ENCODE measurements at places on chromosomes 5 and 9.
A peak's percentile ranks its signal among the peaks of the same experiment; 100 is the strongest.

GRCh38 chr9:92188969-92189781, 74.0 kb upstream of the SPTLC1 start:
- no peak for DNase-seq

DNA sequence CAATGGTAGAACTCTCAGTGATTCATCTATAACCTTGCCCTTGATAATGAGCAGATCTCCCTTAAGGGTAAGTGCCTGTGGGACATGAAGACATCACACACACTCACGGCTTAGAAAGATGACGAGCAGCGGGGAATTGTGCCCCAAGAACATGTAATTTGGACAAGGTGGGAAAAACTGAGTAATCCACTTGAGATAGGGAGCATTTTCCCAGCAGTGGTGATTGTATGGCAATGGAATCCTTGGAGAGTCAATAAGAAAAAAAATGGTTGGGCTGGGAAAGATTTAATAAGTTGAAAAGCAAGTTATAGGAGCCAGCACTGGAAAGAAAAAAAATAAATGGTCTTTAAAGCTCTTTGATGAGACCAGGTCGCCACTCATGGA, 193.1 kb downstream of the GLIS3 start:
- no peak for DNase-seq

- no peak for DNase-seq
Observed at GRCh38 chr9:127155314-127155960, 33.0 kb upstream of the ANGPTL2 start.

GRCh38 chr9:101028346-101029314, at the start of gene PLPPR1:
Gene PLPPR1 (plus strand): TSS chr9:101028727.
- DNase-seq, result no peak

- DNase-seq, result no peak
Observed at GRCh38 chr9:34554211-34555001, 31.6 kb upstream of the ENHO start.

DNA sequence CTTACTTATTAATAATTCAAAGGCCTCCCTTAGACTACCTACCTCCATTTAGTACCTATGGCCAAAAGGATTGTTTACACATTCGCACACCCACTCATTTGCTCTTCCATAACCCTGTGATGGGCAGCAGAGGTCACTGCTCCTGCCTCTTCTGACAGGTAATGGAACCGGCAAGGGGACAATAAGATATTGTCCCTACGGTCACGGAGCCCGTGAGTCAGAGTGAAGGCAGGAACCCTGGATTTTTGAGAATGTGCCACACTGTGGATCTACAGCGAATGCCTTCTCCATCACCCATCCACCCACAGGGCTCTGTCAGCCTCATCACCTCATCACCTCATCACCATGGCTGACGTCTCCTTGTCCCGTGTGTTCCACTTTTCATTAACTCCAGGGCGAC, 132.3 kb downstream of the MYO10 start:
- no peak for DNase-seq

DNA sequence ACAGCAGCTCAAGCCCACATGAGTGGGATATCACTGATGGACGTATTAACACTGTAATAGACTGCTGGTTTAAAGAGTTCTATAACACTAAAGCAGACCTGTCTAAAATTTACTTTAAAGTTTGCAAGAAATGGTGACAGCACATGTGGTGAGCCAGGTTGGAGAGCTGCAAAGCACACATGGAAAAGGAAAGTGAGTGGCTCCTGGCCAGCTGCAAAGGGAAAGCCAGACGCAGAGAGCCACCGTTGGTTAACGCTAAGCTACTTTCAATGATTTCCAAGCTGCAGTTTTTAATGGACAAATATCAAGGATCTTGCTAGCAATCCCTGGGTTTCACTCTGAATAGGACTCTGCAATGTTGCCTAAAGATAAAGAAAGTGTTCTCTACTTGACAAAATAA, 89.9 kb downstream of the CTNND2 start:
- no peak for DNase-seq

- DNase-seq, result no peak
Observed at GRCh38 chr9:14529629-14530028, 163.6 kb downstream of the ZDHHC21 start.

GRCh38 chr9:91562416-91562815, 138.8 kb upstream of the NFIL3 start:
- no peak for DNase-seq

DNA sequence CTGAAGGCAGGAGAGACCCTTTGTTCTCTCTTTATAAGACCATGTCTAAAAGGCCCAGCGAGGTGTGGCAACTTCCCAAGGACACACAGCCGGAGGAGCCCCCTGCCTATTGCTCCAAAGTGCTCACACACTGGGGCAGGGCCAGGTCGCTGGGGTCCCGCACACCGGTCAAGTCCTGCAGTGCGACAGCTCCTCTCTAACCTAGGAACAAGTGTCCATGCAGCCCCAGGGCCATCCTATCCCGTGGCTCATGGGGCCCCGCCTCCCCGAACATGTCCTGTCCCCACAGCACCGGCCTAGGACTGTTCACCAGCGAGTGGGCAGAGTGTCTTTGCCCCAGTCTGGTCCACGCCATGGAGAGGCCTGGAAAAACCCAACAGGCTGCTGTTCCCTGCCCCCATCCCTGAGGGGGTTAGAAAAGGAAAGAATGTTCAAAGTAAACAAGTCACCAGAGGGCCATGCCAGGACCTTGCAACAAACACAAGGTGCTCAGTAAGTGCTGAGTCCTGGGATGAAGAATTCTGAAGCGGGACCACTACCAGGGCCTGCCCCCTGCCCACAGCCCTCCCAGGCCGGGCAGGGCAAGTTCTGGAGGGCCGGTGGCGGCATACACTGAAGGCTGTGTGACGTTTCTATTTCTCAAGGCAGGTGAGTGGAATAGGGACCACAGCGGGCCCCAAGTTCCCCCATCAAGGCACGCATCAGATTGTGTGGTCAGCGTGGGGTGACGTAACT, 938 bp downstream of the NINJ1 start:
- no peak for DNase-seq

GRCh38 chr5:29005386-29005785, 1967.0 kb upstream of the CDH9 start:
- no peak for DNase-seq

- no peak for DNase-seq
Observed at GRCh38 chr9:35690294-35690613, 529 bp upstream of the TPM2 start.

DNA sequence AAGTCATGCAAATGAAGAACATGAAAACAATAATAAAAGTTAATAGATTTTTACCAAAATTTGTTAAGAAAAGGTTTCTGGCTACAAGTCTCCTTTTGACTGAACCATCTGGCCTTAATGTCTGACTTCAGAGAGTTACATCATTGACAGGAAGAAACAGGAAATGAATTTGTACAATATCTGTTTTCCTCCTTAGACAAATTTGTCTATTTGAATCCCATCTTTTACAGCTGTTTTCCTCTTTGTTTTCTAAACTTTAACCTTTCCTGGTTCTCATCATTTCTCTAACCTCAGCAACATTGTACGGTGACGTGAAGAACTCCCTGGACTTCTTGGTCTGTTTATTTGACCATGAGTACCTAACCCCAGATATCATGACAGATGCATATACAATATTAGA, 567.5 kb upstream of the RIOK2 start:
- no peak for DNase-seq

- no peak for DNase-seq
Observed at GRCh38 chr9:85909390-85909789, 31.6 kb upstream of the NAA35 start.

- peak; percentile 64 for DNase-seq
Observed at GRCh38 chr5:80140496-80140895, 105.3 kb downstream of the THBS4 start.

- peak; percentile 67 for DNase-seq
Observed at GRCh38 chr9:35616681-35617459, 1.3 kb downstream of the CD72 start.

DNA sequence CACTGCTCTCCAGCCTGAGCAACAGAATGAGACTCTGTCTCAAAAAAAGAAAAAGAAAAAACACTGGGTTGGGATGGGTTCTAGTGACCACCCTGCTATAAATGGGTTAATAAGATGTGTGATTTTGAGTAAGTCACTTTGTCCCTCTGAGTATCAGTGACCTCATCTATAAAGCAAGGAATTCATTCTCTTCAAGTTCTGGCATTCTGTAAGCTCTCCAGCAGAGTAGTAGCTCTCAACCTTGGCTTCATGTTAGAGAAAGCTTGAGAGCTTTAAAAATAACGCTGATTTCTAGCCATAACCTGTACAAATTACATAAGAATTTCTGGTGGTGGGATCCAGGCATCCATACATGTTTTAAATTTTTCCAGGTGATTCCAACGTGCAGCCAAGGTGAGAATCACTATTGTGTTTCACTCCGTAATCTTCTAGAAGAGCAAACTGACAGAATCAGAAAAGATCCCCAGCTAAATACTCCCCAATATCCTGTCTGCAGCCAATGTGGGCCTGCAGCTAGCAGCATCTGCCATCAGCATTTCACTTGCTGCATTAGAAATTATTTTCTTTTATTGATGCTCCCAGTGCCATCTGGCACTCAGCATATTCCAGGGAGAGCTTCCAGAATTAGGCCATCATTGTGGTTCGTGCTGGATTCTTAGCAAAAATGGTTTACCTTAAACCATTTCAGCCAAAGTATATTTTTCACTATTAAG, 109.4 kb downstream of the FEM1C start:
- no peak for DNase-seq

DNA sequence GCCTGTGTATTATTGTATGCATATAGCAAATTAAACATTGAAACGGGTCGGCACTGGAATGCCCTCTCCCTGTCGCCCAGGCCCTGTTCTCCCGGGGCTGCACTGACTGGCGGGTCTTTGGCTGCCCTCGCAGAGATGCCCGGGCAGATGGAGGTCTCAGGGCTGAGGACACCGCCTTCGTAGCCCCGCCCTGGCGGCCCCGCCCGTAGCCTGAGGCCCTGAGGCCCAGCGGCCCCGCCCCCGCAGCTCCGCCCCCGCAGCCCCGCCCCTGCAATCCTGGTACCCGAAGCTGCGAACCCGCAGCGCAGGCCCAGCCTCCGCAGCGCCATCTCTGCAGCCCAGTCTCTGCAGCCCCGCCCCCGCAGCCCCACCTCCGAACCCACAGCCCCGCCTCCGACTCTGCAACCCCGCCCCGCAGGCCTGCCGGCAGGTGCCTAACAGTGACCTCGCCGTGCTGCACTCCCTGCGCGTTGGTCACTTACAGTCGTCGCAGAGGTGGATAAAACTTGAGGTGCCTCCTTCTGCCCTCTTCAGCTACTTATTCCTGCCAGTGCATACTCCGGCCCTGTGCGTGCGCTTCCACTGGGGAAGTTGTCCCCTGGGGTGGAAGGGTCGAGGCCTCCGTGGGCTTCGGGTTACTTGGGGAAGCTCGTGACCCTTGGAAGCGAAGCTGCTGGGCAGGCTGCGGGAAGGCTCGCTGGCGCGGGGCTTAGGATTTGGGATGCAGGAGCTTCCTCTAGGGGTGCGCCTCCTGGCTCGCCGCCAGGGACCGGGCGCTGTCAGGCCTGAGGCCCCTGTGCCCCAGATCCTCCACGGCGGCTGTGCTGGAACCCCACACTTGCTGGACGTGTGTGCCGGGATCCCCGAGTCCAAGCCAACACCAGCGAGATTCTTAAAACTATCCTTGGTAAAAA, 72.3 kb downstream of the ICE1 start:
- DNase-seq, result peak; percentile 80

- no peak for DNase-seq
Observed at GRCh38 chr5:2708751-2709150, 42.7 kb downstream of the IRX2 start.

DNA sequence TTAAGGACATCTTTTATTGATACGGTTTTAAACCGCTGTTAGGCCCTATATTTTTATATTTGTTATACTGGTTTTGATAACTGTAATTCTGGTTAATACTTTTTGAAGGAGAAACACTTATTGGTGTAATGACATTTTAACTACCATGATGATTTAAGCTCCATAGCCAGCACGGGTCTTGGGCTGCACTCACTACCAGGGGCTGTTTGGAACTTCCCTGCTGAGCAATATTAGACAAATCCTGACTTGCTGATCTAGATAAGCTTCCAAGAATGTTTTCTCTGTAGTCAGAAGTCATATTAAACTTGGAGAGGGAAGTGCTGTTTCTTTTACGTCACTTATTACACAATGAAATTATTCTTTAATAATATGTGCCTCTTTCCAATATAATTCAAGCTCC, 540.0 kb upstream of the GRAMD2B start:
- no peak for DNase-seq

DNA sequence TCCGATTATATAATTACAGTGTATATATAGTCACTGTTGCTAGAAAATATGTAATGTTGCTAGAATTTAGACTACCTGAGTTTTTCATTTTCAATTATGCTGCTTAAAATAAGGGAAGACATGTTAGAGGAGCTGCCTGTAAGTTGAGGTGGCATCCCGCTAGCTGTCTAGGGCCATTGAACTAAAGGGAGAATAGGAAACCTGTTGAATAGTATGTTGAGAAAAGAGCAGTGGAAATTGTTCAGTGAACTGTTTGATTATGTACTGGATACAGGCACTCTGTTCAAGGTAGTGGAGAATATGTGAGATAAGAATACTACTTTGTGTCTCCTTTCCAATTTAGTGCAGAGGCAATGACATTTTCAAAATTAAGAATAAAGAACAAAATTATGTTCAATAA, 89.6 kb downstream of the CSNK1G3 start:
- DNase-seq, result no peak

DNA sequence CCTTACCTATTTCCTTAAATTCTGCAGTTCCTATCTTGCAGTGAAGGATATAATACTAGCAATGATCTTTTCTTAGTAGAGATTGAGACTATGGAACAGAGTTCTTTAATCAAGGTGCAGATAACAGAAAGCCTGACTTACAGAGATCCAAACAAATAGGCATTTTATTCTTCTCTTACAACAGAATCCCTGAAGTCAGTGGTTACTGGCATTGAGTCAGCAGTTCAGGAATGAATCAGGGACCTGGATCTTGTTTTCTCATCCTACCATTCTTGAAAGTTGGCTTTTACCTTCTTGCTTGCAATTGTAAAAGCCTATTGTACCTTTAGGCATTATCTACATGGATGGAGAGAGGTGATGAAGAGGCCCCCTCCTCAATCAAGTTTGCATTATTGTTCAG, 47.5 kb upstream of the TLE4 start:
- DNase-seq, result no peak

DNA sequence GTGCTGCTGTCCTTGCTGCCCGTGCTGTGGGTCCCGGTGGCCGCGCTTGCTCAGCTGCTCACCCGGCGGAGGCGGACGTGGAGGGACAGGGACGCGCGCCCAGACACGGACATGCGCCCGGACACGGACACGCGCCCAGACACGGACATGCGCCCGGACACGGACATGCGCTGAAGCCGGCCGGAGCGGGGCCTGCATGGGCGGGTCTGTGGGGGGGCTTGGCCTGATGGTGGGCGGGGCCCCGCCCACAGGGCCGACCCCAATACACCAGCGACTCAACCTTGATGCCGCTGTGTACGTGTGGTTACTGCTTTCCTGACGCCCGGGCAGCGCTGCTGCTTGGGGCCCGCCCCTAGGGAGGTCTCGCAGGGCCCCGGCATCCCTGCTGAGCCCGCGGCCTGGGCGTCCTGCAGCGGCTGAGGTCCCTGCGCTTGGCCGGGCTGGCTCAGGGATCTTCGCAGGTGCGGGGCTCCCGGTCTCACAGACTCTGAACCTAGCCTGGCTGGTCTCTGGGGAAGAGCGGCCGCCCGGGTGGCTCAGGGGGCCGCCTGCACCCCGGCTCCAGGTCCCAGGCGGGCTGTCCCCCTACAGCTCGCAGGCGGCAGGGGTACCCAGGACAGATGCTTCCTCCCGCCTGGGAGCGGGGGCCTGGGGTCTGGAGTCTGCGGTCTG, 20.9 kb downstream of the SLC6A18 start:
- no peak for DNase-seq
